ENCODE measurements at places on chromosomes 1 and 21.
A peak's percentile ranks its signal among the peaks of the same experiment; 100 is the strongest.

- DNase-seq, result no peak
Observed at GRCh38 chr1:231972111-231972445, 345.5 kb downstream of the DISC1 start.

DNA sequence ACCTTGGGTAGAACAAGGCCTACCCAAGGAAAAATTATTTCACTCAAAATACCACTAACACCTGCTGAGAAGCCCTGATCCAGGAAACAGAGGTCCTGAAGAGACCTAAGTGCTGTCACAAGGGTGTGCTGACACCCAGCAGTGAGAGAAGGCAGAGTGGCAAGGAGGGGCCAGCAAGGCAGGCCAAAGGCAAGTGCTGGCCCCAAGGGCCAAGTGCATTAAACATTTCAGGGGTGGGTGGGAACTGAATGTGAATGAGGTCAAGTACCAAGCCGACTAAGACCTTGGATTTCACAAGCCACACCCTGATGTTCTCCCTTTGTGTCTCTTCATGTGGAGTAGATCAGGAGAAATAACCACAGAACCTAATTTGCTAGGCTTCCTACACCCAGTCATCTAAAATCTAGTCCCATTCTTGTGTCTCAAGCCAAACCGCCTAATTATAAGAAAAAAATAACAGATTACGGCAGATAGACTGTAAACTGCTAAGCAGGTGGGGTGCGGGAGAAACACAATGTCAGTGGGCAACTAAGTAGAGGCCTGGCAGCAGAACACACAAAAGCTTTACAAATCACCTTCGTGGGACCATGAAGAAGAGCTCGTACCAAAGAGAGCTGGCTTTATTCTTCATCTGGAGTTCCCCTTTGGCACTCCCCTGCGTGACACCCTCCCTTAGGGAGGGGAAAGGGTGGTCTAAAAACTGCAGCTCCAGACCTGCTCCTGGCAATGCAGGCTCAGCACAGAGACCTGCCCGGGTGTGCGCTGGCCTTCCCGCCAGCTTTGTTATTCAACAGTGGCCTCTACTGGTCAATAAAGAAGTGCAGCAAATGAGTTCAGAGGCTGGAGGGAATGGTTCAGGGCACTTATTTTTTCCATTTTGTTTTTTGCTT lies 8.7 kb downstream of the UBE2G2 start:
- DNase-seq, result peak; percentile 43

GRCh38 chr1:162169031-162169790 lies 99.7 kb downstream of the NOS1AP start:
- DNase-seq, result no peak

GRCh38 chr1:246364415-246364941 lies 142.6 kb downstream of the SMYD3 start:
- DNase-seq, result no peak

DNA sequence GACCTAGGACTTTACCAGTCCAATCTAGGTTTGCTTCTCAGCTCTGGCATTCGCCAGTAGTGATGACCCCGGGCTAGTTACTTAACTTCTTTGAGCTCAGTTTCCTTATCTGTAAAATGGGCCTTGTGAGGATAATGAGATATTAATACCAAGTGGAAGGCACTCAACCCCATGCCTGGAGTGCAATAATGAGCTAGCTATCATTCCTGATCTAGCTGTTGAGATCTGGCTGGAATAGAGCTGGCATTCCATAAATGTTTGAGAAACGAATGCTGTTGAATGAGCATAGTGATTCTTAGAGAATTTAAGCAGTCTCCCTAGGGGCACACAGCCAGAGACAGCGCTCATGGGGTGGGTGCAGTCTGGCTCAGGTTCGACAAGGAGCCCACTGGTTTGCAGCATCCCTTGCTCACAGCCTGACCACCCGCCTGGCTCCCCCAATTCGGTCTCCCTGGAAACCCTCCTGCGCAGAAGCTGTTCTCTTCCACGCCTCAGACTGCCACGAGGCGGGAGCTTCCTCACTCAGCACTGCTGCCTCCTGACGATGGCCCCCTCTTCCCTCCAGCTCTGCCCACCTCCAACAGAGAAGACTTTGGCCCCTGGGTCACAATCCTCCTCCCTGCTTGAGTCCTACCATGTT lies 32.5 kb downstream of the DHCR24 start:
- DNase-seq, result no peak

DNA sequence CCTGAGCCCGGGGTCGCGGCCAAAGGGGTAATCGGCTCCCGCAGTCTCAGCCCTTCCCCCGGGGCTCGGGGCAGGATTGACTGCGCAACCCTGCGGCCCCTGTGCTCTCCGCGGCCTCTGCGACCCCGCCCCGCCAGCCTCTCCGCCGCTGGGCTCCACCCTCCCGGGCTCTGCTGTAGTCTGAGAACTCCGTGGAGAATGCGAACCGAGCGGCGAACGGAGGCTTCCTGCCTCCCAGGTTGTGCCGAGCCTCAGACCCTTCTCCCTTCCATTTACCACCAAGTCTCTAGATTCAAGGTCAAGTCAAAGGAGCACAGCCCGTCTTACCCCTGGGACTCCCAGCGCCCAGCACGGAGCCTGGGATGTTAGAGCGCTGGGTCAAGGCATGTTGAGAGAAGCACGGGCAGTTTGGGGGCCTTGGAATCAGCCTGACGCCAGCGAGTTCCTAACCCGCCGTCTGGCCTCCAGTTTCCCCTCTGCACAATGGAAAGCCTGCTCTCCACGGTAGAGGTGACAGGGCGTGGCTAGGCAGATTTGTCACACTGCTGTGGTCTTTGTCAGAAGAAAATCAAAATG lies 3.0 kb downstream of the ATP2B4 start:
- peak; percentile 61 for DNase-seq

DNA sequence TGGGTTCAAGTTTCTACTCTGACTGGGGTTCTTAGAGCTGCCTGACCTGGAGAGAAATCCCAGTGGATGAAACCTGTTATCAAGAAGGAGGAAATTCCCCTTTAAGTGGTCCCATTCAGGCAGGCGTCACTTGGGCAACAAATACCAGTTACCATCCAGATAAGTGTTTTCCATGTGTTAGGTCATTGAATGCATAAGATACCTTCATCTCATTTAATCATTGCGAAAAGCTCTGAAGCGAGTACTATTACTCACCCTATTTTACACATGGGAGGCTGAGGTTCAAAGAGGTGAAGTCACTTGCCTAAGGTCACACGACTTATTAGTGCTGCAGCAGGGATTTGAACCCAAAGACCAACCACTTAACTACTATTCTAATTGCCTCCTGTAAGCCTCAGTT lies 45.5 kb upstream of the RPL11 start:
- no peak for DNase-seq

GRCh38 chr21:39670701-39671100 lies 58.0 kb downstream of the B3GALT5 start:
- no peak for DNase-seq

DNA sequence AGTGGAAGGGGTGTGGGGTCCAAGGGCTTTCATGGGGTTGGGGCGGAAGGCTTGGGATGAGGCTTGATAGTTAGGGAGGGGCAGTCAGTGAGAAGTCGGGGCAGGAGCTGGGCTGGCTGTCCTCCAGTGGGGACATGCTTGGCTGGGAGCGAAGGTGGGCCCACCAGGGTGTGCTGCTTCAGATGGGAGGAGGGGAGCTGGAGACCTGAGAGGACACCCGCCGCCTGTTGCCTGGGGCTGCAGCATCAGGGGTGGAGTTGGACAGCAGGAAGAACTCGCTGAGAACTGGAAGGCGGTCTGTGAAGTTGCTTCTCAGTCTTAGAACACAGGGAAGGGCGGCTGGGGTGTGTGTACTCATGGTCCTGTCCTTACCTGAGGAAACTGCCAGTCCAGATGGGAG lies 1.6 kb downstream of the THEM5 start:
- no peak for DNase-seq

GRCh38 chr1:110594456-110595352 lies 11.5 kb downstream of the KCNA2 start:
- no peak for DNase-seq

DNA sequence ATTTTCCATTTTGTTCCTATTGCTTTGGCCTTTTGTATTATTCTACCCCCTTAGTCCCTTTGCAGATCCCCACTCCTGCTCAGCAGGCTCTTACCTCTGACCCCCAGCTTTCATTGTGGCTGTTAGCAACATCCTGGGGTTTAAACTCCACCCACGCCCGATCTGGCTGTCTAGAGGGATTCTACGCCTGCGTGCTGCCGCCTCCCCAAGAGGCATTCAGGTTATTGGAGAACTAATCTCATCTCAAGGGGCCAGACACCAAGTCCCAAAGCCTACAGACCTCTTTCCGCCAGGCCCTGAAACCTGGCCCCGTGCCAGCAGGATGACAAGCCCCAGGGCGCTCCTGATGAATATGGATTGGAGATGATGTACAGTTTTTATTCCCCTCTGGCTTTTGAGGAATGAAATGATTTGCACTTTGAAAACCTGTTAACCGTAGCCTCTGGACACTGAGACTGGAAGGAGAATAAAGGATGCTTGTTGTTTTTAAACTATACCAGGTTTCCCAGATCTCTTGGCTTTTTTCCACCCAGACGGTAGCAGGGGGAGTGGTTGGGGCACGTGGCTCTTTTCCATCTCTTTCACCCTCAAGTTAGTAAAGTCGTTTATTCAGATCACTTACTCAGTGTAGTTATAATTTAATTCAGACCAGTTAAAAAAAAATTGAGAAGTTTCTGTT lies 14.5 kb upstream of the IKBKE start:
- DNase-seq, result no peak

- DNase-seq, result no peak
Observed at GRCh38 chr21:45213392-45213791, 74.3 kb downstream of the POFUT2 start.

DNA sequence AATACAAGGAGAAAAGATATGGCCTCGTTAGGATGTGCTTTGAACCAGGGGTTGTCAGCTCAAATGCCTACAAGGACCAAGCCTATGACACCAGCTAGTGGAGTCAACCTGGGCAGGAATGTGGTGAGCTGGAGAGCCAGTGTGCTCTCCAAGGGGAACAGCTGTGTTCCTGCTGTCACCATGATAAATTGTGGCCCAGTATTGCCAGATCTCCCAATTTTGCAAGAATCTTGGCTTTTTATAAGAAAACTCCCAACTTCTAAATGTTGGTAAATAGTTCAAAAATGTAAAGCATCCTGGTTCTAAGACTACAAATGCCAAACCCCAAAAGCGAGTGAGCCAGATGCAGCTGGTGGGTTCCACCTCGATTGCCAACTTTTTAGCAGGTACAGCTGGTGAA lies 391.1 kb downstream of the PLPP3 start:
- DNase-seq, result no peak

DNA sequence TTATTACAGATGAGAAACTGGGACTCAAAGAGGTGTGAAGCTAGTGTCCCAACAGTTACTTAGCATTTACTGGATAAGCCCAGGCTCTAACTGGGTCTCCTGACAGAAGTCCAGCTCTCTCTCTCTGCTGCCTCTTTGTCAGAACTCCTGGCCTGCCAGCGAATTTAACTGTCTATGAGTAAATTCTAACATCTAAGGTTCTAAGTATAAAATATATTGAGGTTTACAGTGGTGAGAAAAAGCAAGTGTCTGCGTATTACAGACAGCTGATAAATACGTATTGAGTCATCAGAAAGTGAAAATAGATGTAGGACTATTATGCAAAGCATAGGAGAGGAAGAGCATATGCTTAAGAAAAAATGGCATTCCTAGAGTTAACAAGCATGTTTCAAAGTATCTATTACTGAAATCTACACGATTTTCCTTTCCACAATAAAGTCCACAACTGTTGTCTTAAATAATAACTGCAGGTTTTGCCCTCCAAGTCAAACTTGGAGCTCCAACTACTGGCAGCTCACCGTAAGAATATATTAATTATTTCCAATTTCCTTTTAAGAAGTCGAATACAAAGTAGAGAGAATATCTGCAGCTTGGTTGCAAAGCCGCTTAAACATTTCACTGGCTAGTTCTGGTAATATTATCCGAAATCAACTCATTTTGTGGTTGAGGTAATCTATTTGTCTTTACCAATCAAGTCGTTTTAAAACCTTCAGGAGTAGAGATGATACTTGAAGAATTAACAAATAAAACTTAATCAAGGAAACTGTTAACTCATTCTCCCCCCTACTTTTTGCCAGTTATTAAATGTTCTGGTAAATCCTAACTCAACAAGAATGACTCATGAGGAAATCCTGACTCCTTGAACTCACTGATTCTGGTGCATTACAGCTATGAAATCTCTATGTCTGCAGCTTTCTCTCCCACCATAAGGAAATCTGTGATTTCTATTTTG lies 1.4 kb upstream of the RGS2 start:
- DNase-seq, result peak; percentile 15

GRCh38 chr1:227884370-227885134 lies 63.2 kb downstream of the WNT9A start:
- DNase-seq, result no peak

DNA sequence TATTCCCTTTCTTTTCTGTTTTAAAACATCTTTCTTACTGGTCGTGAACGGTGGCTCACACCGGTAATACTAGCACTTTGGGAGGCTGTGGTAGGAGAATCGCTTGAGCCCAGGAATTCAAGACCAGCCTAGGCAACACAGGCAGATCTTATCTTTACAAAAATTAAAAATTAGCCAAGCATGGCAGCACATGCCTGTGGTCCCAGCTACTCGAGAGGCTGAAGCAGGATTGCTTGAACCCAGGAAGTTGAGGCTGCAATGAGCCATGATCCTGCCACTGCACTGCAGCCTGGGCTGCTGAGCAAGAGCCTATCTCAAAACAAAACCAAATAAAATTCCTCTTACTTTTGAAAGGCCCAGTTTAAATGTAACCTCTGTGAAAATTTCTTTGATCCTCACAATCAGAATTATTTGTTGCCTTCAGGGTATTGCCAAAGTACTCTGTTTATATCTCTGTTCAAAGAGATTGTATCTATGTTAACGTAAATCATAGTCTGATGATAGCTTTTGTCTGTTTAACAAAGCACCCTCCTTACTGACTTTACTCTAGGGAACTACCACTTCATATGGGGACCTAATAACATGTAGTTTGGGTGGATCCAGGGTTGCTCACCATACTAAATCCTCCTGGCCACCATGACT lies 71.6 kb downstream of the RERE start:
- DNase-seq, result no peak

- no peak for DNase-seq
Observed at GRCh38 chr1:35164893-35165292, 28.1 kb downstream of the SFPQ start.

DNA sequence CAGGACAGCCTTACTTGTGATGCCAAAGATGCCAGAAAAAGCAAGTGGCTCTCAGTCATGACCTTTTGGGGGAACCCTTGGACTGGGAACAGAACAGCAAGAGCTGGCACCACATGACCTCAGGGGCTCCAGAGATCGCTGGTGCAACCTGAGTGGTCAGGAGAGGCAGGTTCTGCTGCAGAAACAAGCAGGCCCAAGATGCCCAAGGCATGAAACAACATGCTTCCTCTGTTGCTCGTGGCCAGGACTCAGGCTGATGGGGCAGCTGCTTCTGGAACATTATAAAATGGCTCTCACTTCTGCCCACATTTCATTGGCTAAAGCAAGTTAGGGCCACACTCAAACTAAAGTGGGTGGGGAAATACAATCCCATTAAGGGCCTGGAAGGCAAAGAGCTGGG lies 17.7 kb upstream of the CLSTN1 start:
- no peak for DNase-seq

- DNase-seq, result no peak
Observed at GRCh38 chr1:204340081-204340889, 19.4 kb downstream of the PLEKHA6 start.

All from activated CD4-positive, alpha-beta T cell treated with anti-CD3 and anti-CD28 coated beads for 4 hours (primary cell).